ENCODE measurements at places on chromosomes 2 and 18. TPM values are rescaled to one million over a fixed set of nuclear protein-coding genes. Genes with fewer than 3 reads are reported as not detected.

The NEMP2 gene
- polyA plus RNA-seq, result 0.89 TPM

GRCh38 chr2:203629699-203630098 lies 76.7 kb upstream of the CD28 start:
- DNase-seq, result no peak

DNA sequence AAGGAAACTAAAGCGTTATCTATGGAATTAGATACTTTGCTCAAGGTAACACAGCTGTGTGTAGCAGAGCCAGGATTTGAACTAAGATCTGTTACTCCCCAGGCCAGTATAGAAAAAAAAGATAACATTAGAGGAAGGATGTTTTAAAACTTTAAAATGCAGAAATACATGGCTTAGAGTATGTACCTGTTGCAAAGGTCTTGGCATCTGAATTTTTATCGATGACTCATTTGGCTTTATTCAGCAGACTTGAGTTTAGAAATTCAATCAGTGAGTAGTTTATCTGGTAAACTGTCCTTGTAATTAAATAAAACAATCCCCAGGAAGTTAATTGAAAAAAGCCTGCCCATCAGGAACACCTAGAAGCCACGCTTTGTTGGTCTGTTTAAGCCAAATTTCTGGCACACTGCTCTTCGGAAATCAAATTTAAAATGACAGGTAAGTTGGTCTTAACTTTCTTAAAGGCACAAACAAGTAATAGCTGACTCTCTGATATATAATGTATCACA lies 36.9 kb downstream of the SCN9A start:
- DNase-seq, result no peak

- DNase-seq, result no peak
Measured at GRCh38 chr2:222102575-222103349, 196.0 kb downstream of the PAX3 start.

- DNase-seq, result no peak
Measured at GRCh38 chr2:104656571-104657163, 197.2 kb upstream of the POU3F3 start.

DNA sequence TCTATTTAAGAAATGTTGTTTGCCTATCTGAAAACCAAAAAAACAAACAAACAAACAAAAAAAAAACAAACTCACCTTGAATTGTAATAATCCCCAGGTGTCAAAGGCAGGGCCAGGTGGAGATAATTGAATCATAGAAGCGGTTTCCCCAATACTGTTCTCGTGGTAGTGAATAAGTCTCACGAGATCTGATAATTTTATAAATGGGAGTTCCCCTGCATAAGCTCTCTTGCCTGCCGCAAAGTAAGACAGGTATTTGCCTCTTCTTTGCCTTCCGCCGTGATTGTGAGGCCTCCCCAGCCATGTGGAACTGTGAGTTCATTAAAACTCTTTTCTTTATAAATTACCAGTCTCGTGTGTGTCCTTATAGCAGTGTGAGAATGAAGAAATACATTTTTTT lies 1180.7 kb upstream of the CRIM1 start:
- DNase-seq, result no peak
